B cell (primary cell): ENCODE measurements at places on chromosomes 16 and 17. TPM values are rescaled to one million over a fixed set of nuclear protein-coding genes. Genes with fewer than 3 reads are reported as not detected.

GRCh38 chr16:565419-566330 lies 1.1 kb upstream of the NHLRC4 start:
- H3K36me3 ChIP-seq, result no peaks in the 10 kb centered on the region
- peaks cover 13% of the 10 kb centered on the region for H3K27me3 ChIP-seq
- no peak overlapping the region for H3K27ac ChIP-seq
- H3K4me1 ChIP-seq, result peaks cover 29% of the 10 kb centered on the region
- DNase-seq, result no peak

- no peak overlapping the region for H3K4me3 ChIP-seq
- peaks cover 25% of the 10 kb centered on the region for H3K4me1 ChIP-seq
- peak overlapping the region; percentile 63 for H3K27ac ChIP-seq
- DNase-seq, result peak; percentile 38
Measured at GRCh38 chr16:14608111-14608566, 21.9 kb downstream of the PARN start.

- no peaks in the 10 kb centered on the region for H3K4me1 ChIP-seq
- no peaks in the 10 kb centered on the region for H3K27me3 ChIP-seq
- no peak overlapping the region for H3K27ac ChIP-seq
Measured at GRCh38 chr17:61160789-61161445, 238.7 kb upstream of the TBX2 start.

LPO gene
- total RNA-seq, result not detected in 2 replicates
